ENCODE measurements at places on chromosomes 1 and 21.

- DNase-seq: no peak
Observed at GRCh38 chr1:156429313-156430060, 60.5 kb downstream of the RHBG start.

DNA sequence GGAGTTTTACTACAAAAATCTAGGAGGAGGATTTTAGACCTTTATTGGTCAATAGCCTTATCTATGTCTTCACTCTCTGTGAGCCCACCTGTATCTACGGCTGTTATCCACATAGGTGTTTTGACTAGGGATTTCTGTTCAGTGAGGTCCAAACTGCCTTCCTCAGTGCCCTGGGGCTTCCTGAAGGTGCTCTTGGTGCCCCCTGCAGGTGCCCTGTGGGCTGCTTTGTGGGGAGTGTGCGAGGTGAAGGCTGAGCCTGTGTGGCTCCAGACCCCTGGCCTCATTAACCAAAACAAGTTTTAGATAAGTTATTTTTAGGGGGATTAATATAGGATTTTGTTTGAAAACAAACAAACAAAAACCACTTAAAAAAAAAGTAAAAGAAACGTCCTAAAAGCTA lies 122.5 kb downstream of the KIF26B start:
- DNase-seq: no peak

- no peak for DNase-seq
Observed at GRCh38 chr21:46461909-46462308, 3.2 kb downstream of the DIP2A start.

- DNase-seq: no peak
Observed at GRCh38 chr1:35085421-35085820, 6.2 kb downstream of the ZMYM1 start.

DNA sequence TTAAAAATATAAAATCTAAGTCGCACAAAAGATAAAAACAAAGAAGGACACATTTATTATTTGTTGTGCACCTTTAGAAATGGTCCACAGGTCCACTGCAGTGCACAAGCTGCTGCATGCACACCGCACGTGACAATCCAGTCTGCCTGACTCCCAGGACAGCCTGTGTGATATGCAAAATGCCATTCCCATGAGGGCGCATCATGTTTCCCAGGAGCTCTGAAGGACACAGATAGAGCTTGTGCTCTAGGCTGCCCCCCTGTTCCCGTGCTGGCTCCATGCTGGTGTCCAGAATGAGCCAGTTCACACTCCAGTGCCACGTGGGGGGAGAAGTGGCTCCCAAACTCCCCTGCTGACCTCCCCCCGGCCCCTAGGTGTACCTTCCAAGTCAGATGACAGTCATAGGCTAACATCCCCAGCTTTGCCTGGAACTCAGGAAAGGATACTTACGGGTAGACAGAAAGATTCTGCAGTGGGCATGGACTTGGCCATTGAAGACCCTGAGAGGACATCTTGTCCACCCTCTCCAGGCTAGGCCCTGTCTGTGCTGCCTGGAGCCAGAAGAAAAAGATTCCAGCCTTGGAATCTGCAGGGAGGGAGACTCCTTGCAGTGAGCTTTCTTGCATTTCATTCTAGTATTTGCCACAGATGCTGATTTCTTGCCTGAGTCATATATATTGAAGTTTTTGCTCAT lies 26.3 kb downstream of the RAB7B start:
- no peak for DNase-seq

GRCh38 chr1:3319874-3320245 lies 134.6 kb upstream of the ARHGEF16 start:
- DNase-seq: peak; percentile 72

DNA sequence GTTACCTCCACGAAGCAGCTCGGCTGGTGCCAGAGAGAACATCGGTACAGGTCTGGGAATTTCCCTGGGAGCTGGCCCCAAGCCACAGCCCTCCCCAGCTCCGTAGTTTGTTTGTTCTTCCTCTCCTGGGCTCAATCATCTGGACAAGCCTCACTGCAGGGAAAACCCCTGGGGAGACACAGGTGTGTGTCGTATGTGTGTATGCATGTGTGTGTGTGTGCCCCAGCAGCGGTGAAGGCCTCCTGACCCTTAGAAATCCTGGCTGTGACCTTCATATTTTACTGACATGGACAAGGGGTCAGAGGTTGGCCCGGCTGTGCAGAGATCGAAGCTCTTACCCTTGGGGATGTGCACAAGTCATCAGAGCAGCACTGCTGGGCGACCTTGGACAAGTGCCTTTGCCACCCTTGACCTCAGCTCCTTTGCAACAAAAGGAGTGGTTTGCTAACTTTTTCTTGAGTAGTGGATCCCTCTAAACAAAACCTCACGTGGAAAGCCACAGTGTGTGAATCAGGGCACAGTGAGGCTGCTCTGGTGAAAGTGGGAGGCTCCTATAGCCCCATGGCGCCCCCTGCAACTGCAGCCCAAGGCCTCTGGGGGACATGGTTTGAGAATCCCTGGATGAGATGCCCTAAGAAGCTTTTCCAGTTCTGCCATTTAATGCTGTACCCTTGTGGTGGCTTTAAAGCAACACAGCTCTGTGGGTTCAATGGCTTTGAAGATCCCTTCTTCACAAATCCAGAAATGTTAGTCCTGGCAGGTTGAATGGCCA lies 12.3 kb upstream of the IL22RA1 start:
- DNase-seq: peak; percentile 19

DNA sequence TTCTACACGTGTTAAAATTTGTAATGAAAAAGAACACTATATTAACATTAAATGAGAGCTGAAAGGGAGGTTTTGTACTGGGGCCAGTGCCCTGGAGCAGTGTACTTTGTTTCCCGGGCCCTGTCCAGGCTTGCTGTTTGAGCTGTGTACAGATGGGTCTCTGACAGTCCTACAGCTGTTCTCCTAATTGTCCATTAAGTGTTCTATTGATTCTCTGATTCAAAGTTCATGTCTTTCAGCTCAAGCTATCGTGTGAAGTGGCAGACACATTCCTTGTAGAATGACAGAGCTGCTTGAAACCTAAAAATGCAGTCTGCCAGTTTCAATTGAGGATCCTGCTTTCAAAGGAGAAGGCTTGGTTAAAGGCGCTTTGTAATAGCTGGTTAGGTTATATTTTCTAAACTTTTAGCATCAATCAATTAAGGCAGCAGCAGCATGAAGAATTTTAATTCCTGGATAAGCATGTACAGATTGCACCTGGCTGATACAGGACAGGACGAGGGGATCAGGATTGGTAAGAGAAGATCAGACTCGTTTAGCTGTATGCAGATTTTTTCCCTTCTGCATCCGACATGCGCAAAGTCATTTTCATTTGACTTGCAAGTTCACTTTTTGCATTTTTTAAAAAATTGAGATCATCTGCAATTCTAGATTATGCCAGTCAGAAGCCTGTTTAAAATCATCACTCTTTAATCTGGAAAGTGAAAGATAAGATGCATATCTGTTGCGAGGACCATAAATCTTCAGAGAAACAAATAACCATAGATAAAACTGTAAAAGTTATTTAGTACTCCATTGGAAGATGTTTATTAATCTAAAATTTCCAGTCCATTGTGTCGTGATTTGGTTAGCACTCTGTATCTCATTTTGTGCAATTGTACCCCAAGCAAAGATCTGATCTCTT lies 98.5 kb downstream of the ATG4C start:
- no peak for DNase-seq

GRCh38 chr1:219085082-219085481 lies 88.6 kb upstream of the LYPLAL1 start:
- DNase-seq: no peak

DNA sequence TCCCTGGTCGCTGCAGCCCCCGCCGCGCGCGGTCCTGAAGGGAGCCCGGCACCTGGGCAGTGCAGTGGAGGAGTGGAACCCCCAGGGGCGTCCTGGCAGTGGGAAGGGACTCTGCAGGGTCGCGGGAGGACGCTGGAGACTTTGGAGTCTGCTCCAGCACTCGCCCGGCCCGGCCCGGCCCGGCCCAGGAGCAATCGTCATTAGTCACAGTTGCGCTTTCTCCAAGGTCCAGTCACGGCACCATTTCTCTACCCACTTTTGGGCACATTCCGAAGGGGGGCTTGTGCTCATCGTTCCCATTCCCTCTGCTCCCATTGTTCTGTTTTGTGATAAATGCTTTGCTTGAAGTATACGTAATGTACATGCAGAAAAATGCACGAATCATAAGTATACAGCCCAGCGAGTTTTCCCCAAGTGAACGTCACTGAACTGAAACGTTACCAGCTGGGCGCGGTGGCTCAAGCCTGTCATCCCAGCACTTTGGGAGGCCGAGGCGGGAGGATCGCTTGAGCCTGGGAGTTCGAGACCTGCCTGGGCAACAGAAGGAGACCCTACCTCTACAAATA lies 999 bp downstream of the THAP3 start:
- peak; percentile 25 for DNase-seq

DNA sequence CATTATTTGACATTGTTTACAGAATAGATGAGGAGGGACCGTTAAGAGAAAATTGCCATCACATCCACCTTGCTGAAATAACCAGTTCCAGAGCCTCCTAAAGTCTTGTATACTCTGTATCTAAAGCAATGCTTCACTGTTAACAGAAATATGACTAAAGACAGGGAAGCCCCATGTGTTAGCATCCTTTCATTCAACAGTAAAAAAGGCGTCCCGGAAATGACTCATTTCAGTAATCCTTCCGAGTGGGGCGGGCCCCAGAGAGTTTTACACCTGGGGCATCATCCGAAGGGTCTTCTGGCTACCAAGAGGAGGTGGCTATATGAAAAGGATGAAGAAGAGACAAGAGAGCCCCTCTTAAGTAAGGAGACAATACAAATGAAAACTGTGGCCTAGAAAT lies 227.2 kb downstream of the SLC45A1 start:
- DNase-seq: no peak

Measured in NB4 (cell line).